RKO (cell line): ENCODE measurements at places on chromosomes 3 and 15.

DNA sequence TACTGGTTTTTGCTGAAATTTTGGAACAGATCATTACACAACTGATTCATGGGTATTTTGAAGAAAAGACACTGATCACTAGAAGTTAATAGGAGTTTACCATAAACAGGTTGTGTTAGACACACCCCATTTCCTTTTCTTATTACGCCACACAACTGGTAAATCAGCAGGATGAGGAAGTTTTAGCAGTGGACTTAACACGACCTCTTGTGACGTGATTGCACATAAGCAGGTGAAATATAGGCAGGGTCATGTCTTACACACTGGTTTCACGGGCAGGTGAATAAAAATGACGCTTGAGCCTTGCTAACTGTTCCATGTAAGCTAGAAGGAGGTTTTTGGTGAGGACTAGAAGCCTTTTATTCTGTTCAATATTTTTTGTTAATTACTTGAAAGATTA lies 27.1 kb upstream of the TPRG1 start:
- DNase-seq, result no peak

DNA sequence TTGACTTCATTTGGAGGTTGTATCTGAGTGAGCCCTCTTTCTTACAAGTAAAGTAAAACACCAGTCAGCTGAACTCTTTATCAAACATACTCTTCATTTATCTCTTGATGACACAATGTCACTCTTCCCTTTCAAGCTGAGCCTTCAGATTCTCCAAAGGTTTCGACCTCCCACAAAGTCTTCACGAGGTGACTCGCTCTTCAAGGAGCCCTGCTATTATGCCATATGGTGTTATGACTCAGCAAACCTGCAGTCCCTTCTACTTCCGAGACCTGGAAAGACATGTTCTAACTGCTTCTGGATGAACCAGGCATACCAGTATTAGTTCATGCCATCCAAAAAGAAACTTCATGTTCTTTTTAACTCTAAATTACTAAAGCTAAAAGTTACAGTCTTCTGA lies 23.1 kb downstream of the AADAC start:
- DNase-seq, result peak; percentile 74

DNA sequence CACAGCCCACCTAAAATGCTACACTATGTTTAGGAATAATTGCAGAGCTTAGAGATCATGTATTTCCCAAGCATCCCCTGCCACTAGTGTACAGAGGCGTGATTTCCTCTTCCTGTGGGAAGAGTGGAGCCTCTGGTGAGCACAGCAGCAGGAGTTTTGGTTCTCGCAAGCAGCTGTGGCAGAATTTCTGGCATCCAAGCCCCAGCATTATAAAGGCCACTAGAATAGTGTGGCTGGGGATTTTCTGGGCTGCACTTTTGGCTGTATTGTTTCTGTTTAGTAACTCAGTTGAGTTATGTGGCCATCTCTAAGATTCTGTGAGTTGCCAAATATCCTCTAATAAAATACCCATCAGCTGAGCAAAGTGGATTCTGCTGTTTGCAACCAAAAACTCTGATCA lies 64.7 kb downstream of the GPR176 start:
- DNase-seq, result no peak

GRCh38 chr3:120597445-120598049 lies 1.4 kb downstream of the NDUFB4 start:
- DNase-seq, result no peak

DNA sequence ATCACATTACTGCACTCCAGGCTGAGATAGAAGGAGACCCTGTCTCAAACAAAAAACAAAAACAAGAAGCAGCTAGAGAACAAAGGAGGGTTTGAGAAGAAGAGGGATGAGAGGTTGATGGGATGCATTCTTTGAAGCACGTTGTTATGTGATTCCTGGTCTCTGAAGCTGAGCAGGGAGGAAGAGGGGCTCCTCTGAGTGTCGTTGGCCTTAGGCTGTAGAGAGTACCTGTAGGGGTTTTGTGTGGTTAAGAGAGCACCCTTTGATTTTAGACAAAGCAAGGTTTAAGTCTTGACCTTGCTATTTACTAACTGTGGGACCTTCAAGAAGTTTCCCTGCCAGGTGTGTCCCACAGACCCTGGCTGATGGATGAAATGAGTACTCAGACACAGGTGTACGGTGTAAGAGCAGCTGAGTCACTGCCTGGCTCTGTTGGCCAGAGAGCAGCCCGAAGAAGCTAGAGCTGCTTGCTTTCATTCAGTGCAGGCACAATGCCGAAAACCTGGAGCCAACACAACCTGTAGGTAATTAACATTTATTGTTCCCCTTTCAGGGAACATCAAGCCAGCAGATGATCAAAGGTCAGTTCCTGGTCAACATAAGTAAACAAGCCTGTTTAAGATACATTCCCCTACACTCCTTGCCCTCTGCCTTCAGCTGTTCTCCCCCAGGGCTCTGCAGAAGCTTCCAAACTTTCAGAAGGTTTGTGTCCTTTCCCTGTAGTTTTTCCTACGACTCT lies 67.2 kb downstream of the LRRK1 start:
- no peak for DNase-seq

DNA sequence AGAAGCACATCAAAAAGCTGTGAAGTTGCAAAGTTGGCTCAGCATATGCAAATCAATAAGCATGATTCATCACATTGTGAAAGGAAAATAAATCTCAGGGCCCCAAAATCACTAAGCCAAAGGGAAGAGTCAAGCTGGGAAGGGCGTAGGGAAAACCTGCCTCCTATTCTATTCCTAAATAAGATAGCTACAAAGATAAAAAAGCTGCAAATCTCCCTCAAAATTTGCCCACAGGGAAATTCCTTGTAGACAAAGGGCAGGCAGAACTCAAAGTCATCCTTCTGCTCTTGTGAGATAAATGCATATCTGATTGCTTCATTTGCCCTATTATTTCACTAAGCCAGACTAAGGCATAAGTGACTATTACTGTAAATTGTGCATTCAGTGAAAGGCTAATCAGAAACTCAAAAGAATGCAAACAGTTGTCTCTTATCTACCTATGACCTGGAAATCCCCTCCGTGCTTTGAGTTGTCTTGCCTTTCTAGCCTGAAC lies 30.5 kb upstream of the CCNL1 start:
- DNase-seq, result no peak

GRCh38 chr15:32029409-32029861 lies 880 bp upstream of the CHRNA7 start:
- DNase-seq, result peak; percentile 41

DNA sequence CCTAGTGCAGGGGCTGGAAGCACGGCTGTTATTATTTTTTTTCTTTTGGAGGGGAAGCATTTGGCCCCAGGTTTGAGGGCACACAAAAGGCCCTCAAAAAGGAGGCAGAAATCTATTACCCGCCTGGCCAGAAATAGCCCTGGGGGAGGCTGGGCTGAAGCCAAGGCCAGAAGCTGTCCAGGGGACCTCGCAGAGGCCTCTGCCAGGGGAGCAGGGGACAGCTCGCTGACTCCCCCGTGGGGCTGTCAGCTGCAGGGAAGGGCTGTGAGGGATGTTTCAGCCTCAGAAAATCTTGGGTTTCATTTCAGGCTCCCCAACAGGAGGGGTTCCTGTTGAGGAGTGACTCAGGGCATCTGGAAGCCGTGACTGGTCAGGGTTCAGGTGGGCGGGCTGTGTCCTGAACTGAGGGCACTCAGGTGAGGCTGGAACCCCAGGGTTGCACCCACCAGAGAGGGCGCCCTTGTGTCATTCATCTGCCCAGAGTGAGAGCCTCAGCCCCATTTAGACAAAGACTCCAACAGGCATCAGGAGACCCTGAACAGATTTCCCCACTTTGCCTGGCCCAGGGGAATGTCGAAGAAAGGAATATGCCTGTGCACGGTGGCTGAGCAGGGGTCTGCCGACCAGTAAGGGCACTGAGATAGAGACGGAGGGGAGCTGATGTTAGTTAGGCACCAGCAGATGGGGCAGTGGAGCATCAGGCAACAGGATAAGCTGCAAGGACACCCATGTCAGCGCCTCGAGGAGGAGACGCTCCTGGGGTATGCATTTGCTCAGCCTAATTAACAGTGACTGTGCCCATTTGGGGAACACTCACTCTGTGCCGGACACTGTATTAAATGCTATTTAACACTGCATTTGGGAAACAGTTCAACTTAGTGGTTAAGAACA lies 43.5 kb upstream of the SLC6A11 start:
- DNase-seq, result peak; percentile 43

GRCh38 chr15:87954793-87955192 lies 301.7 kb downstream of the NTRK3 start:
- DNase-seq, result no peak
